Thoracic aorta (tissue), 2 donors: ENCODE measurements at places on chromosomes 13 and 19.

GRCh38 chr13:103178986-103179943 is 113.0 kb upstream of the SLC10A2 start:
- no peak overlapping the region for H3K27ac ChIP-seq
- no peaks in the 10 kb centered on the region for H3K4me1 ChIP-seq

DNA sequence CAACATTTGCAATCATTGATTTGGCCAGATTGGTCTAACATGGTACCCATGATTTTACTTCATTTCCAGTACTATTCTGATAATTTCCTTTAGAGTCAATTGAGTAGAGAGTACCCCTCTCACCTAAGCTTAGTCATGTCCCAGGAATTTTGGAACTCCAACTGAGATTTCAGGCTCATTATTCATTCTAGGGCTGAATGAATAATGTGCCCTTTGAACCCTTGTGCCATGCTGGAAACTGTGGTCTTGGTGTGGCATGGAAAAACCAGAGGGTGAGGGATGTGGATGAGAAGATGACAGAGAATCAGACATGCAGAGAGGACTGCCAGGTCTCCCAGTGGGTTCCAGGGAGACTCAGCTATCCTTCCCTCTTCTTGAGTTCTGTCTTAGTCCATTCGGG is 30.2 kb downstream of the ITM2B start:
- DNase-seq: no peak
- H3K27ac ChIP-seq: no peak overlapping the region
- H3K4me1 ChIP-seq: peaks cover 10% of the 10 kb centered on the region

GRCh38 chr13:67934617-67935330 is 704.6 kb upstream of the PCDH9 start:
- no peak overlapping the region for H3K27ac ChIP-seq
- H3K4me1 ChIP-seq: no peaks in the 10 kb centered on the region
- no peak overlapping the region for H3K4me3 ChIP-seq
- DNase-seq: no peak

DNA sequence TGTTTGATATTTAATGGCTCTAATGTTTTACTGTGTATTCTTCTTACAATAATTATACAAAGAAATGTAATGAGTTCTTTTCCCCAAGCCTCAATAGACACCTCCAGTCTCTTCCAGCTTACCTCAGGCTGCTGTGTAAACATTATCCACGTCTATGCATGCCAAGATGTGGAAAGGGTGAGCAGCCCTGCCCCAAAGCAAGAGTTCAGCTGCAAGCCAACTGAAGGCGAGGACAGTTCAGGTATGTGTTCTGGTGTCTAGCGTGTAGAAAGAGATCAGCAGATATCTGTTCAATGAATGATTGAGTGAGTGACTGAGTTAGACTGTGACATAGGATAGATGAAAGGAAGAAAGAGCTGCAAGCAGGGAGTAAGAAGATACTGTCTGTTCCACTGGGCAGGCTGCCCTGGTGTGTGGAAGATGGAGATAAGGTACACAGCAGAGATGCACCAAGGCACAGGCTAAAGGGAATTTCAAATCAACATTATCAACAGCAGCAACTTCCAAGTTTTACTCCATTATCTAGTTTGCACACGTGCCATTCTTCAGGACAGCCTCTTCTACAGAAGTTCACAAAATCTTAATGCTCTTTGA is 66.0 kb downstream of the LATS2 start:
- H3K4me3 ChIP-seq: no peak overlapping the region
- H3K4me1 ChIP-seq: peaks cover 15% of the 10 kb centered on the region
- no peak for DNase-seq
- no peaks in the 10 kb centered on the region for H3K27me3 ChIP-seq
- no peak overlapping the region for H3K27ac ChIP-seq
